Globus pallidus (tissue), 1 donor: ENCODE measurements at places on chromosomes 6 and 20.

- no peak for DNase-seq
These were observed 13.2 kb upstream of the SCRT2 start for GRCh38 chr20:688809-689212.

- DNase-seq = no peak
These were observed 97.3 kb downstream of the ADGRB3 start for GRCh38 chr6:68732423-68732822.

GRCh38 chr6:6729971-6730370 is 141.5 kb downstream of the LY86 start:
- no peak for DNase-seq

DNA sequence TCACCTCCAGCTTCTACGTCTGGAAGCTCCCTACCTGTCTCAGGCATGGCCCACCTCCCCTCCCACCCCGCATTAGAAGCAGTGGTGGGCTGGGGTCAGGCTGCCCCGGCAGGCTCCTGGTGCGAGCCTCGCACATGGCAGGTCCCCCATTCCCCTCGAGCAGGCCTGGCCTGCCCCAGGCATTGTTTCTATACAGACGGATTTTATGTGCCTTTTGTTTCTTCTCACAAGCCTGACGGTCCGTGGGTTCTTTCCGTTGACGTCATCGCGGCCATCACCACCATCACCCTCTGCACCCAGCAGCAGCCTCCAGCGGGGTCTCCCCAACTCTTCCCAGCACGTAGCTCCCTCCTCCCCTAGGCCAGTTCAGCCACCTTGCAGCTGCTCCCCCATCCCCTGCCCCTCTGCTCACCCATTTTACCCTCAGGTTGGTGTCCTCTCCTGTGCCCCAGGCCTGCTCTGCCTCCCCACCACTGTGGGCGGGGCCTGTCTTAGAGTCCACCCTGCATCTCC is 4.6 kb downstream of the CST7 start:
- DNase-seq = no peak
